ENCODE measurements at places on chromosomes 3 and 15.

GRCh38 chr15:62275831-62276230 is 110.7 kb upstream of the C2CD4B start:
- DNase-seq = no peak

DNA sequence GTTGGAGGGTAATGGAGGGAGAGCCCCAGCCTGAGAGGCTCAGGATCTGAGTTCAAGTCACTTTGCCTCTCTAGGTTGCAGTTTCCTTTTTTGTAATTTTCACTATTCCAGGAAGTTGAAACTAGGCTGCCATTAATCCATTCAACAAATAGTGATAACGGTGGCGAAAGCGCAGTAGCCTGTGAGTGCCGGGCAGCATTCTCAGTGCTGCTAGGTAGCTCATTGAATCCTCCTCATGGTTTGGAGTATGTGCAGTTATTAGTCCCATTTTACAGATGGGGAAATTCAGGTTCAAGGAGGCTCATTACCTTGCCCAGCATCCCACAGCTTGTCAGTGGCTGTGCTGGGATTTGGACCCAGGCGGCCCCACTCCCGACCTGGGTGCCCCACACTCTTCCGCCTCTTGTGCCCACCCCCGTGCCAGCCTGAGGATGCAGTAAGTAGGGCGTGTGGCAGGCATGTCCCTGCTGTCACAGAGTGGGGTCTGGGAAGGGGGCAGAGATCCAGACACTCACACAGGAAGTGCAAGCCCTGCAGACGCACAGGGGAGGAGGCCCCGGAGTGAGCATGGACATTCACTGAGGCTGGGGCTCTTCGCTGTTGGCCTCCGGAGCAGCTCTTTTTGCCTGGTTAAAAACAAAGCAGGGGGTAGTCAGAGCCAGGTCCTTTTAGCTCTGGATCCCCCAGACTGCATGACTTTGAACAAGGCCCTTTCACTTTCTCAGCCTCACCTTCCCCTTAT is 58.8 kb downstream of the SLC6A6 start:
- DNase-seq = no peak

DNA sequence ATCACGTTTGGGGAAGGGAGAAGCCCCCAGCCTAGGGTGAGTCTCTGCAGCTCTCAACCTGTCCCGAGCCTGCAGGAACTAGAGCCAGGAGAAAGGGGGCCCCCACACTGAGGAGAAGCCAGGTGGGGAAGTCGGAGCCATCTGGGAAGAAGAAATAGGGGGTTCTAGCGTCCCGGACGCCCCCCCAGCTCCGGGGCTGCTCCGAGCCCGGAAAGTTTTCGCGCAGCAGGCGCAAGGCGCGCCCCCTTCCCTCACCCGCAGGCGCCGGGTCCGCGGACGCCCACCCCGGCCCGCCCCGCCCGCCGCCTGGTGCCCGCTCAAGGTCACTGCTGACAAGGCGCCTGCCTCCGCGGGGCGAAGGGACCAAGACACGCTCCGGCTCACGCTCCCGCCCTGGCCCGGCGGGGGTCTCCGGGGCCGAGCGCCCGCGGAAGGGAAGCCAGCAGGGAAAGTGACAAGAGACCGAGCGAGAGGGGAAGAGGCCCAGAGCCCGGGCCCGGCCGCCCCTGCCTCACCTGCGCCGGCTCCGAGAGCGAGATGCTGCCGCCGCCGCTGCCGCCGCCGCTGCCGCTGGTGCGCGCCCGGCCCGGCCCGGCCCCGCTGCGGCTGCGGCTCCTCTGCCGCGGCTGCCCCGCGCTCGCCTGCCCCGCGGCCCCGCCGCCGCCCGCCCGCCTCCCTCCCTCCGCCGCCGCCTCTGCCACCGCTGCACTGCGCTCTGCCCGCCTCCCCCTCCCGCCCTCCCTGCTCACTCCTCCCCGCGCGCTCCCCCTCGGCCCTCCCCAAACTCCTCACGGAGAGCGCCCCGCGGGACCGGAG is 108.4 kb upstream of the SLC6A11 start:
- DNase-seq = no peak

DNA sequence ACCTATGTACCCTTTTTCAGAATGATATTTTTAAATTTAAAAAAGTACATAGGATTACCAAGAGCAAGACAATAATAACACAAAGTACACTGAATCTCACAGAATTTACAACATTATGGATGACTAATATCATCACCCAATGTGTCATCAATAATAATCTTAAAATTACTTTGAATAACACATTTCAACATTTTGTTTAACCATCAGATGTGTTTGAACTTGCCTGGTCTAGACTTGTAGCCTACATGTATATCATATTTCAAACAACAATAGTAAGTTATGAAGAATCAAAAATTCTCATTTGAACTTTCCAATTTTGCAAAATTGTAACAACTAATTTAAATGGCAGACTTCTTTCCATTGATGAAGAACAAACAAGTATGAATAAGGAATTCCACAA is 15.1 kb downstream of the LRRC3B start:
- no peak for DNase-seq

GRCh38 chr15:63870487-63871209 is 36.9 kb upstream of the HERC1 start:
- no peak for DNase-seq

GRCh38 chr3:88810455-88810854 is 297.0 kb upstream of the EPHA3 start:
- no peak for DNase-seq

- DNase-seq = no peak
Observed at GRCh38 chr3:194091141-194091540, 44.8 kb upstream of the HES1 start.

- no peak for DNase-seq
Observed at GRCh38 chr15:73915082-73915481, 11.2 kb upstream of the LOXL1 start.

DNA sequence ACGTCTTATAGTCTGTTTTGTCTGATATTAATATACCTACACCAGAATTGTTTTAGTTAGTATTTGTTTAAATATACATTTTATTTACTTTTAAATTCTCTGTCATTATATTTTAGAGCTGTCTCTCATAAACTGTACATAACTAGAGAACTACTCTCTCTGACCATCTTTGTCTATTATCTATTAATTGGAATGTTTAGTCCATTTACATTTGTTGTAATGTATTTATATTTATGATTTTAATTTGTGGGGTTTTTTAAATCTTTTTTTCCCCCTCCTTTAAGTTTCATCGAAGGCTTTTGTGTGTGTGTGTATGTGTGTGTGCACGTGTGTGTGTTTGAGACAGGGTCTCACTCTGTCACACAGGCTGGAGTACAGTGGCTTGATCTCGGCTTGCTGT is 47.1 kb downstream of the ITPR1 start:
- DNase-seq = no peak

DNA sequence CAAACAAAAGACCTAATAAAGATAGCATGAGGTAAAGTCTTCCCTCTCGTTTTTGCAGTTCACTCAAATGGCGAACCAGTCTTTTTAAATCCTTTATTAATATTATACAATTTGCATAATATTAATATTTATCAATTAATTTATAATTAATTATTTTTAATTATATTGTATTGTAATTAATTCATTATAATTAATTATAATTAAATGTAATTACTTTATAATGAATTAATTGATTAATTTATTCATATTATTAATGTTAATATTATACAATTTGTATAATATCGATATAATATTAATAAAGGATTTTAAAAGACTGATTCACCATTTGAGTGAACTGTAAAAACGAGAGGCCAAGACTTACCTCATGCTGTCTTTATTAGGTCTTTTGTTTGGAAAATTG is 1045.4 kb upstream of the CADM2 start:
- DNase-seq = no peak

- DNase-seq = no peak
Observed at GRCh38 chr15:31150732-31151231, 49.3 kb upstream of the TRPM1 start.

DNA sequence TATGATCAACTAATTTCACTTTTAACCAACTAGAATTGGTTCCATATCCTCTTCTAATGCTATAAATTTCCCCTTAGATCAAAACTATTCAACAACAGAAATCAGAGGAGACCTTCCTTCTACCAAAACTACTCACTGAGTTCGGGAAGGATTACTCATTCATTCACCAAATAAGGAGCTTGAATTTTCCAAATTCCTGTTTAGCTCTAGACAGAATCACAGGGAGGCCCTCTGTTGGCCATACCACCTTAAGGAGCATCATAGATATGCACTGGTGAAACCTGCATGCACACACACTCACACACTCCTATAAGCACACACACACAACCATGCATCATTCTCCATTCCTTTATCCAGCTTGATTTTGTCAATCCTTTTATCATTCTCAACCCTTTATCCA is 49.0 kb downstream of the SUCLG2 start:
- no peak for DNase-seq

DNA sequence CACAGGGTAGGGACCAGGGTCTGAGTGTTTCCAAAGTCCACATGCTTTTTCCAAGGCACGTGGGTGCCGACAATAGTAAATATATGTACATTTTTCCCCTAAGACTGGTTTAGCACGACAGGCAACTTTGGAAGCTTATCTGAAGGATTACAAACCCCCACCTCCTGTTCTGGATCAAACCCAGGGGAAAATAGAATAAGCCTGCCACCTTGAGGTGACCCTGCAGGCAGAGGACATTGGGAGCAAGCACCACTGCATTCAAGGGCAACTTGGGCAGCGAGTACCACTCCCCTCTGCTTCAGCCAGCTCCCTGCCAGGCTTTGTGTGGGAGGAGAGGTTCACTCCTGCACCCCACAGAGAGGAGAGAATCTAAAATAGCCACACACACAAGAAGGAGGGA is 44.8 kb downstream of the KBTBD12 start:
- no peak for DNase-seq

DNA sequence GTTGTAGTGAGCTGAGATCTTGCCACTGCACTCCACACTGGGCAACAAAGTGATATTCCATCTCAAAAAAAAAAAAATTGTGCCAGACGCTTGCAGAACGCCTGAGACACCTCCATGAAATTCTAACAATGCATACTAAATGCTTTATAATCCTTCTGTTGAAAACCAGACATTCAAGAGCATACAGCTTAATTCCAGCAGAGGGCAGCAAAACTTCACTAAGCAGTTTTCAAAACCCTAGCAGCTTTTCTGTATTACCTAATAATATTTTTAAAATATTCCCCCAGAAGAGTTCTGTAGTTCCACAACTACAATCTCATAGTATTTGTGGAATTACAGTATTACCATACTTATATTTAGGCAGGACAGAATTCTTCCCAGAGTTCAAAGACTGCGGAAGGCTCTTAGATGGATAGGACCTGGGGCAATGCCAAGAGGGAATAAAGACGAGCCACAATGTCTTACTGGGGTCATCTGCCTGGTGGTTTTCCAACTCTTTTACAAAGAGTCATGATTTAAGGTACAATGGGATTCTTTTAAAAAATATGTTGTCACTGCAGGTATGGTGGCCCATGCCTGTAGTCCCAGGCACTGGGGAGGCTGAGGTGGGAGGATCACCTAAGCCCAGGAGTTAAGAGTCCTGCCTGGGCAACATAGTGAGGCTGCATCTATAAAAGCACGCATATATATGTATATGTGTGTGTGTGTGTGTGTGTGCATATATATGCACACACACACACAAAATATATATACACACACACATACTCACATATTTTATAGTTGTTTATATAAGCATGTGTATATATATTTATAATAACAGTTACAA is 19.6 kb upstream of the TASOR start:
- DNase-seq = peak; percentile 53

All from activated CD4-positive, alpha-beta T cell treated with anti-CD3 and anti-CD28 coated beads for 24 hours (primary cell).